ENCODE measurements at places on chromosomes 11 and 22.

DNA sequence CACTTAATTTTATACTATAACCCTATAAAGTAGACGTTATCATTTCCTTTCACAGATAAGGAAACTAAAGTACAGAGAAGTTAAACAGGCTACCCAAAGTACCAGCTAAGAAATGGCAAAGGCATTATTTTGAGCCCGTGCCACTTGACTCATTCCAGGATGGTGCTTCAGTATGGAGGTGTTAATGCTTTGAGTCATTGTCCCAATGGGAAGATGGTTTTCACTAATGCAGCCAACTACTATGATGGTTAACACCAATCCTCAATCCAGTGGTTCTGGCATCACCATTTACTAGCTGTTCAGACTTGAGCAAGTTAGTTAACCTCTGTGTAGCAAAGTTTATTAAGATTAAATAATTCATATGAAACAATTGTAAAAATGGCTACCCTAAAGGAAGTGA lies 123.1 kb upstream of the SLC5A12 start:
- DNase-seq = no peak

GRCh38 chr11:36296884-36297543 lies 926 bp downstream of the PRR5L start:
- no peak for DNase-seq

DNA sequence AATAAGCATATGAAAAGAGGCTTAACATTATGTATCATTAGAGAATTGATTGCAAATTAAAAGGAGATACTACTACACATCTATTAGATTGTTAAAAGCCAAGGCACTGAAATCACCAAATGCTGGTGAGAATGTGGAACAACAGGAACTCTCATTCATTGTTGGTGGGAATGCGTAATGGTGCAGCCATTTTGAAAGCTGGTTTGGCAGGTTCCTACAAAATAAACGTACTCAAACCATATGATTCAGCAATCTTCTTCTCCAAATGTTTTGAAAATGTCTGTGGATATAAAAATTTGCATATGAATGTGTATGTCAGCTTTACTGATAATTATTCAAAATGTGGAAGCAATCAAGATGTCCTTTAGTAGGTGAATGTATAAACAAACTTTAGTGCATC lies 176.4 kb upstream of the PLET1 start:
- DNase-seq = no peak

- DNase-seq = no peak
Measured at GRCh38 chr11:47329431-47329986, 23.0 kb downstream of the MYBPC3 start.

GRCh38 chr11:97451441-97451840 lies 1061.6 kb downstream of the JRKL start:
- no peak for DNase-seq

All from left renal cortex interstitium (tissue), 4 donors.